ENCODE measurements at places on chromosomes 6 and 20.

- peak; percentile 7 for DNase-seq
Observed at GRCh38 chr6:21587179-21587960, 6.2 kb upstream of the SOX4 start.

- DNase-seq, result peak; percentile 46
Observed at GRCh38 chr20:45823949-45824835, 2.9 kb downstream of the TNNC2 start.

DNA sequence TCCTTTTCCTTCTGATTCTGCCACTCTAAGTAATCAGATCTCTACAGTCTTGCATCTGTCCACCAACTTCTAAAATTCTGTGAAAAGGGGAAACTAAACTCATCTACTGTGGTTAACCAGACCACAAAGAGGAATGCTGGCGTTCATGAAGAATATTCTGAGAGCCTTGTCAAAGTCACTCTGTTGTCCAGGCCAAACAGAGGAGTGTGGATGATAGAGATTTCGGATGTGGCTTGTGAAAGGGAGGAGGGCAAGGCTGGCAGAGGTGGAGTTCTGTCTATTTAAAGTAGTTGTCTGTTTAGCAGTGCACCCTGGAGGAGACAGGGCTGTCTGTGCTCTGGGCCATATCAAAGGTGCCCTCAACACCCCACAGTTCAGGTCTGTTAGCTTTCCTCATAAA is 33.9 kb downstream of the CCN2 start:
- DNase-seq, result no peak

DNA sequence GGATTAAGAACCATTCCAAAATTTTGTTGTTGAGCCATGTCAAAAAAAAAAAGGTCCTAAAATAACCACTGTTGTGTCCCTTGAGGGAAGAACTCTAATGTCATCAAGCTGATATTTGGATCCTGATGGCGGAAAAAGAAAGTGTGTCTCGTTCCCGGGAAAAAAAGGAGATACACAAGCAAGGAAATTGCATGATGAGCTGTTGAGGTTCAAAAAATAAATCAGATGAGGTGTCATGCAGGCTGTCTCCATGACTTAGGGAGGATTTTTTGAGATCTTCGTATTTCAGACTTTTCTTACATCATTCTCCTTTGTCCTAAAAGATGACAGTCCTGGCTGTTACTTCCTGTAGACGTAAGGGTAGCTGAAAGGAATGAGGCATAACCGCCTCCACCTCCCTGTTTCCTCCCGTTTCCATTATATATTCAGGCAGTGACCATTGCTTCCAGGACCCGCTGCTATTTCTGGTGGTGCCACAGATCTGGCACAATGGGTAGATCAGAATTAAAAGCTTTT is 117.3 kb upstream of the TNFAIP3 start:
- DNase-seq, result no peak

GRCh38 chr6:84882768-84883766 is 118.7 kb upstream of the TBX18 start:
- DNase-seq, result no peak

GRCh38 chr20:56875052-56875659 is 246.1 kb downstream of the TFAP2C start:
- DNase-seq, result no peak

GRCh38 chr6:15569035-15569995 is 93.5 kb downstream of the DTNBP1 start:
- no peak for DNase-seq

- no peak for DNase-seq
Observed at GRCh38 chr20:34045930-34046725, 52.4 kb downstream of the RALY start.

GRCh38 chr6:39998126-39998525 is 63.9 kb upstream of the MOCS1 start:
- DNase-seq, result no peak

- no peak for DNase-seq
Observed at GRCh38 chr6:145668844-145669243, 66.5 kb downstream of the EPM2A start.

DNA sequence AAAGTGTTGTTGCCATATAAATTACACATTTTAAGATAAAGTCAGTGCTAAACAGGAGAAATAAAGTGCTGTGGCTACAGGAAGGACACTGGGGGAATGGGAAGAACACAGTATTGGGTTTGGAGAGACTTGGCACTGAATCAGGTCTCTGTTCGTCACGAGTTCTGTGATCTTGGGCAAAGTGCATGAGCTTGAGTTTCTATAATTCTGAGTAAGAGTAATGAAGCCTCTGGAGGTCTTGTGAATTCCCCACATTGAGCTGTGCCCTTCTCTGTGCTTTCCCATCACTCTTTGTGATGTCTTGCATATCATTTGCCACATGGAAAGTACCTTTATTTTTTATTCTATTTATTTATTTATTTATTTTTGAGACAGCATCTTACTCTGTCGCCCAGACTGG is 16.8 kb upstream of the EEF1A1 start:
- DNase-seq, result no peak

DNA sequence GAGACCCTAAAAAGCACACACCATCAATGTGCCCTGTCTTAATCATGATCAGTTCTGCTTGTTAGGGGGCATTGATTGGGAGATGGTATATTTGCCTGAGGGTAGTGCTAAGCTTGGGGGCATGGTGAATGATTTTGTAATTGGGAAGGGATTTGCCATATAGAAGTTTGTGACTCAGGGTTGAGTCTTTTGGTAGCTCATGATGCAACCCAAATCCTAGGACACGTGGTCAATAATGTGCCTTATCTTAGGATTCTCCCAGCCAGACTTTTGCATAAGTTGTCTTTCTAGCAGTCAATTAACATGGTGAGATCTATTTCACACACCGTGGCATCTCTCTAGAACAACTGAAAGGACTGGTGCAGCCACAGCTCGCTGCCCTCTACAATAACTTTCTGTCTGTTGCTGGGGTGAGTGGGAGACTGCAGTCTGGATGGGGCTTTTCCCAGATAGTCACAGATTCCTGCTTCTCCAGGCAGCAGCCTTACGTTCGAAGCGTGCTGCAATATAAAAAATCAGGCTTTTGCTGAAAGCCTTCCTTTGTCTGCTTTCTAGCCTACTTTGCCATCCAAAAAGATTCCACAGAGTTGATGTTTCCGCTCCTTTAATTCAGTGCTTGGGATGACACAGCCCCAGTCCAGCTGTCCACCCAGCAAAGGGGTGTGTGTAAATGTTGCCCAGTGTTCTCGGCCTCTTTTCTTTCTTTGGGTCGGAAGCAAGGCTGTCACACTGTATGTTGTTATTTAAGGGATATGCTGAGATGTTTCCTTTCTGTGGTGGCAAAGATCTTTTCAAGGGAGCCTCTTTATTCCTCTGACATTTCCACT is 58.9 kb downstream of the ID4 start:
- DNase-seq, result no peak

GRCh38 chr6:57173886-57174510 is 1.9 kb downstream of the BAG2 start:
- no peak for DNase-seq

GRCh38 chr6:33696548-33697518 is 14.7 kb downstream of the UQCC2 start:
- peak; percentile 28 for DNase-seq

- DNase-seq, result no peak
Observed at GRCh38 chr20:42067596-42067995, 449.4 kb upstream of the CHD6 start.

GRCh38 chr6:100665041-100665380 is 200.3 kb upstream of the SIM1 start:
- DNase-seq, result no peak

- DNase-seq, result no peak
Observed at GRCh38 chr6:17885889-17886576, 101.4 kb downstream of the KIF13A start.

DNA sequence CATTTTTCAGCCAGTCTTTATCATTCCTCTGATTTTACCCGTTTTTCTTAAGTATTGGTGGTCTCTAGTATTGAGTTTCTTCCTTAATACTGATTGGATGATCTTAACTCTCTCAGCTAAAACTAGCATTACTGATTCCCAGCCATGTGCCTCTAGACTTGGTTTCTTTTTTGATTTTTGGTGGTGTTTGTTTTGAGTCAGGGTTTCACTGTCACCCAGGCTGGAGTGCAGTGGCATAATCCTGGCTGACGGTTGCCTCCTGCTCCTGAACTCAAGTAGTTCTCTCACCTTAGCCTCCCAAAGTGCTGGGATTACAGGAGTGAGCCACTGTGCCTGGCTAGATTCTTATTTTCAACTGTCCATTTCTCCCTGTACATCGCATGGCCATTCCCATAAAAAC is 24.9 kb downstream of the DPPA5 start:
- DNase-seq, result no peak

GRCh38 chr6:46491201-46491627 is at the start of gene RCAN2:
RCAN2 (minus strand) TSS chr6:46491449.
- peak; percentile 2 for DNase-seq

DNA sequence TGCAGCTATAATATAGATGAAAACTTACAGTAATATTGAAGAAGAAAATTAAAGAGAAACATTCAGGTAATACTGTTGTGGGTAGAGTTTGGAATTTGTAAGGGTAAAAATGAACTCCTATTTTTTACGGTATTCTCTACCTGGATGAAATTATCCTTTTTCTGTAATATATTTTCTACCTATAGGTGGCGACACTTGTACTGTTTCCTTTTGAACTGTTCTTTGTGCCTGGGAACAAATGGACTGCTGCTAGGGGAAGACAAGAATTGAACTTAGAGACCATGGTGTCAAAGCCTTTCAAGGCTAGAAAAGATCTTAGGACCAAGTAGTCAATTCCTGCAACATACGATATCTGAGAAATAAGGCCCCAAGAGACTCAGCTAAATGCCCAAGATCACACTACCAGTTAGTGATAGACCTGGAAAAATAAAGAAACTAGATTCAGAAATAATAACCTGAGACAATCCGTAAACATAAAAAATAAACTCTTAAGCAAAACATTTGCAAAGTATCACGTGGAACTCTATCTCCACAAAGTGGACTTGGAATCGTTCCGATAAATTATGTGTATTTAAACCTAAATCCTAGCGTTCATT is 383.8 kb downstream of the TFAP2A start:
- no peak for DNase-seq

DNA sequence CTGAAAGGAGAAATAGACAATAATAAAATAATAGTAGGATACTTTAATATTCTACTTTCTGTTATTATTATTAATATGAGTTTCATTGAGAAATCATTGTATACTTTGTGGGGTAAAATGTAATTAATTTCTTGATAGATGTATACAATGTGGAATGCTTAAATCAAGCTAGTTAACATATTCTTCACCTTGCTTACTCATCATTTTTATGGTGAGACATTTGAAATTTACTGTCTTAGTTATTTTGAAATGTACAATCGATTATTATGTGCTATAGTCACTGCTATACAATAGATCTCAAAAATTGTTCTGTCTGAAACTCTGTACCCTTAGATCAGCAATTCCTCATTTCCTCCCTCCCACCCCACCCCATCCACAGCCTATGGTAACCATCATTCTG is 720.3 kb downstream of the RNF144B start:
- no peak for DNase-seq

GRCh38 chr6:71675386-71675785 is 211.0 kb upstream of the RIMS1 start:
- no peak for DNase-seq

- no peak for DNase-seq
Observed at GRCh38 chr20:1800777-1801176, 94.4 kb upstream of the SIRPA start.

GRCh38 chr6:142463988-142464387 is 162.2 kb downstream of the ADGRG6 start:
- DNase-seq, result no peak

GRCh38 chr6:149060985-149061760 is 256.3 kb upstream of the TAB2 start:
- DNase-seq, result no peak

- DNase-seq, result no peak
Observed at GRCh38 chr6:122339661-122340060, 59.8 kb upstream of the HSF2 start.

GRCh38 chr6:152416652-152417051 is 220.5 kb downstream of the SYNE1 start:
- DNase-seq, result no peak

DNA sequence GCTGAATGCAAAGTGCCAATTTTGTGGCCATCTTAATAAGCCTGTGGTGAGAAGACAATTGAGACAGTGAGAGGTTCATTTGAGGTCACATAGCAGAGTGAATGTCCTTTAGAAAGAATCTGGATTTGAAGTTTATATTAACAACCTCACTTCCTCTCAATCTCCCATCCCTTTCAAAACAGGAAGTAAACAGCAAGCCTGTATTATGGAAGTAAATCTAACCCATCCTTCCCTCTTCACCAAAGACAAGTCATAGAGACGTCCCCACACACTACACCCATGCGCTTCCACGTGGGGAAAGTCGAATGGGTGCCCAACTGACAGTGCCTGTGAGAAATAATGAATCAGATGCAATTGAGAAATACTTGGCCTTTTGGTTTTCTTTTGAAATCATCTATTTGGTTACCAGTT is 28.8 kb upstream of the CCND3 start:
- no peak for DNase-seq

Measured in activated CD4-positive, alpha-beta T cell treated with anti-CD3 and anti-CD28 coated beads, Interleukin-2, amount 50 U/mL, for 1 hour (primary cell).